ENCODE measurements at places on chromosomes 7 and 10.

DNA sequence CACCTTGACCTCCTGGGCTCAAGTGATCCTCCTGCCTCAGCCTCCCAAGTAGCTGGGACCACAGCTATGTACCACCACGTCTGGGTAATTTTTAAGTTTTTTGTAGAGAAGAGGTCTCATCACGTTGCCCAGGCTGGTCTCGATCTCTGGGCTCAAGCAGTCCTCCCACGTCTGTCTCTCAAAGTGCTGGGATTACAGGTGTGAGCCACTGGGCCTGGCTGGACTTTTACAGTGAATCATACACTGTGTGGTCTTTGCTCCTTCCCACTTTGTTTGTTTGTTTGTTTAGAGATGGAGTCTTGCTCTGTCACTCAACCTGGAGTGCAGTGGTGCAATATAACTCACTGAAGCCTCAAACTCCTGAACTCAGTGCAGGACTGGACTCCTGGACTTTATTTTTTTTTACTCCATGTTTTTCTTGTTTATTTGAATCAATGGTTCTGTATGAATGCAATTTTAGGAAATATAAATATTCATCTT, 12.5 kb downstream of the PPIA start:
- no peaks in the 10 kb centered on the region for H3K27me3 ChIP-seq
- no peaks in the 10 kb centered on the region for H3K36me3 ChIP-seq
- H3K4me1 ChIP-seq, result peaks cover 4% of the 10 kb centered on the region
- no peak for DNase-seq

DNA sequence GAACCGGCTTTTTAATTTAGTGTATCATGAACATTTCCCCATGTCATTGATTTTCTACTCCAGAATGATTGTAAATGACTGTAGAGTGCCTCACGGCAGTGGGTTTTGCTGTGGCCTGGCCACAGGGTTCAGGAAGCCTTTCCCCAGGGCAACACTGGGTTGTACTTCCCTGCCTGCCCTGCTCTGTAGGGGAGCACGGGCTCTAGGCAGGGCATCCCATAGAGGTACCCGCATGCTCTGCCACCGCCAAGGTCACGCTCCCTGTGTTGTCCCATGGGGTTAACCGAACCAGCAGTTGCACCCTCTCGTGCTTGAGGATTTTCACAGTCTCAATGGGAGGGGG, 63.8 kb downstream of the BPGM start:
- no peaks in the 10 kb centered on the region for H3K27me3 ChIP-seq
- DNase-seq, result peak; percentile 34
- H3K27ac ChIP-seq, result peak overlapping the region; percentile 97
- H3K4me3 ChIP-seq, result peak overlapping the region; percentile 76
- peaks cover 30% of the 10 kb centered on the region for H3K4me1 ChIP-seq

GRCh38 chr7:240887-241421, 48.6 kb downstream of the FAM20C start:
- H3K27ac ChIP-seq, result no peak overlapping the region
- no peak overlapping the region for H3K4me3 ChIP-seq
- no peaks in the 10 kb centered on the region for H3K36me3 ChIP-seq
- no peaks in the 10 kb centered on the region for H3K4me1 ChIP-seq
- peak; percentile 23 for DNase-seq
- no peaks in the 10 kb centered on the region for H3K27me3 ChIP-seq

- no peak overlapping the region for H3K27ac ChIP-seq
- no peak overlapping the region for H3K4me3 ChIP-seq
- H3K36me3 ChIP-seq, result no peaks in the 10 kb centered on the region
- no peak for DNase-seq
- H3K27me3 ChIP-seq, result peaks cover 2% of the 10 kb centered on the region
- H3K4me1 ChIP-seq, result peaks cover 4% of the 10 kb centered on the region
Observed at GRCh38 chr7:141992156-141992555, 3.5 kb upstream of the MGAM start.

DNA sequence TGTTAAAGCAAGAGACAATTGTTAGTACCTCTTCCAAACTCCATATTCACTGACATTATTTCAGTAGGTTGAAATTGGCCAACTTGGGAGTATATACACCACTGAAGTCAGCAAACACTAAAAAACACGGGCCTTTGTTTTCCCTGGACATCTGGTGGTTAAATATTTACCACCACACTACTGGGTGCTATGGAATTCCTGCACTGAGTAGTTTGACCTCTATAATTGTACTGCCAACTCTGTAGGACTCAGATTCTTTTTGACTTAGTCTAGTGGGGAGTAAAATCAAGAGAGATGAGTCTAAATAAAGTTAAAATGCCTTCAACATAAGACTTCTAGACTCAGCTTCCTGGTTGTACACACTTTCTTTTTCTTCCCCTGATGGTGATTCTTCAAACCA, 41.3 kb upstream of the TES start:
- peaks cover 8% of the 10 kb centered on the region for H3K4me1 ChIP-seq
- no peaks in the 10 kb centered on the region for H3K36me3 ChIP-seq
- H3K27me3 ChIP-seq, result peaks cover 5% of the 10 kb centered on the region
- no peak overlapping the region for H3K27ac ChIP-seq
- DNase-seq, result no peak

DNA sequence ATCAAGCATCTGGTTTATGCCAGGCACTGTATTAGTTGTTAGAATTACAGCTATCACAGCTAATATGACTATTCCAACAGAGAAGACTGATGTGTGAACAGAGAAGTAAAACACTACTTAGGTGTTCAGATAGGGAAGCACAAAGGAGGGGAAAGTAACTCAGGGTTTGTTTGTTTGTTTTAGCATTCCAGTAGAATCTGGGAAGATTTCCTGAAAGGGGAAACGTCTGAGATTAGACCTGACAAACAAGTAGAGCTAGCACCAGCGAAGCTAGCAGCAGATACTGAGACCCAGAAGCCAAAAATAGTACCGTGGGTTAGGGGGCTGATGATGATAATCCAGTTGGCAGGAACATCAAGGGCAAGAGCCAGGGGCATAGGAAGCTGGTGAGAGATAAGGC, 28.8 kb upstream of the KLHL7 start:
- H3K4me1 ChIP-seq, result no peaks in the 10 kb centered on the region
- peaks cover 8% of the 10 kb centered on the region for H3K27me3 ChIP-seq
- H3K4me3 ChIP-seq, result no peak overlapping the region
- no peak for DNase-seq
- H3K27ac ChIP-seq, result no peak overlapping the region

Data from activated CD4-positive, alpha-beta memory T cell treated with anti-CD3 and anti-CD28 coated beads for 36 hours (primary cell).